ENCODE measurements at places on chromosomes 6 and 20.

DNA sequence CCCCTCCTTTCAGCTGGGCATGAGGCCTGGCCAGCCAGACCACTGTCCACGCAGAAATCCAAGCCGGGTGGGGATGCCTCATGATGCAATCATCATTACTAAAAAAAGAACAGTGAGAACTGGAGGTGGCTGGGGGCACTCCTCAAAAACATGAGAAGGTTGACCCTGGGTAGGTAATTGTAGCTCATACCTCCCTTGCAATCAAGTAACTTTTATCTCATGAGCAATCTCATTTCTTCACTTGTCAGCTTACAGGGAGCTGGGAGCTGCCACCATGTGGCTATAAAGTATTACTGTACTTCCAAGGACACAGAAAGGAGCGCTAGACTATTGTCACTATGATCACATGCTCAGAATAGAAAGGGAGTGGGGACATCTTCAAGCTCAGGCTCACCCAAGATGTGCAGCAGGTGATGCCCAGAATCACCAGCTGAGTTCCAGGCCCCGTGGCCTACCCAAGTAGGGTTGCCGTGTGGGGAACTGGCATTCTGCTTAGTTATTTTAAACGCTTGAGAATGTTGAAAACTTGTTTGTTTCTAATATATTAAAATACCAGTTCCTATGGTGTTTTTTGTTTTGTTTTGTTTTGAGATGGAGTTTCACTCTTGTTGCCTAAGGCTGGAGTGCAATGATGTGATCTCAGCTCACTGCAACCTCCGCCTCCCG lies 3.0 kb upstream of the CDH26 start:
- DNase-seq = no peak

DNA sequence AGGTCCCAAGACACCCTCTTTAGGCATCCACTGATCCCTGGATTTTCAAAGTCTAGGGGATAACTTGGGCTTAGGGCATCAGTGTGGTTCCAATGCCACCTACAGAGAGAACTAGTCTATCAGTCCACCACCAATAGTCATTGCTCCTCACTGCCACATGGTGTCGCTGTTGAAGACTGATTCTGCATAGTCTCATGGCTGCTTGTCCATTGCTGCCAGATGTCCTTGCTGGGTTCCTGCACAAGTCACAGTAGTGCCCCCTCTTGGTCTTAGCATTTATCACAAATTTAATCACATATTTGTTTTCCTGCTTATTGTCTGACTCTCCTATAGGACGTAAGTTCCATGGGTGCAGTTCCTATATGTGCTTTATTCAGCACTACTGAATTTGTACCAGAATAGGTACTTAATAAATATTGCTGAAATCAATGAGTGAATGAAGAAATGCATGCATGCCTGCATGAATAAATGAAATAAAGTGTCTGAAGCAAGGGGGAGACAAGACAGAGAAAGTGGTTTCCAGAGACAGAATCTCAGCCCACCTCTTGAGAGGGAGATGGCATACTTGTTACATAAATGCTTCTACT lies 45.9 kb upstream of the RALY start:
- DNase-seq = peak; percentile 45

- no peak for DNase-seq
Measured at GRCh38 chr6:52317841-52318581, 33.5 kb upstream of the MCM3 start.

GRCh38 chr6:151137542-151137941 lies 102.2 kb upstream of the AKAP12 start:
- no peak for DNase-seq

DNA sequence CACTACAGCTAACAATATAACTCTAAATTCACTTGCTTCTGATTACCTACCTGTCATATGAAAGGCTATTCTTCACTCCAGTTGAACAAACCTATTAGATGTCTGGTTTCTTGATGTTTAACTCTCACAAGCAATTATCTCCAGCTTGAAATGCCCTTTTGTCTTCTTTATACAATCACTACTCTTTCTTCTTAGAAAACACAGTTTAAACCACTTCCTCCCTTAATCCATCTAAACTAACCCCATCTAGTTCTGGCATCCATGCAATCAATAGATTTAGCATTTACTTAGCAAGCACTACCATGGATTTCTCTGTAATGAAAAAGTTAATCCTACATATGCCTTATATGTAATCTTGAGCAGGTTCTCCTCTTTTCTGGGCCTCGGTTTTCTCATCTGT lies 127.3 kb downstream of the ATXN1 start:
- DNase-seq = no peak

GRCh38 chr6:5345324-5345723 lies 84.0 kb downstream of the FARS2 start:
- DNase-seq = no peak

- DNase-seq = no peak
Measured at GRCh38 chr6:33772082-33772830, 16.7 kb downstream of the LEMD2 start.

GRCh38 chr20:10445758-10446157 lies 10.7 kb downstream of the SLX4IP start:
- no peak for DNase-seq

Measured in CD4-positive, alpha-beta T cell treated with Interleukin-12 subunit alpha and Interleukin-12 subunit beta, for 1 hour (primary cell).